ENCODE measurements at places on chromosomes 7 and 10.

DNA sequence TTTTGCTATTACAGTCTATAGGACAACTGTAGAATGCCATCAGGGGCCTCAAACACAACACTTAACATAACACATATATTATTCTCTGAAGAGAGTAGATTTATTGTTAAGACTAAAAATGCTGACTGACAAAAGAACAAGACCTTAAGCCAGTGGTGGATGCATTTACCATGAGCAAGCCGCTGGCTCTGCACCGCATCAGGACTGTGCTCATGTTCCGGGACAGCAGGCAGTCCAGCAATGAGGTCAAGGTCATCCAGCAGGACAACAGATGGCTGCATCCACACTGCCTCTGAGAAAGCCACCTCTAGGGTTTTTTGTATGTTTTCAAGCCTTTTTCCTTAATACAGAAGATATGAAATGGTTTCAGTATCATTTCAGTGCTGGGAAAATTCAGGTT is 23.8 kb downstream of the PEX1 start:
- DNase-seq = no peak

DNA sequence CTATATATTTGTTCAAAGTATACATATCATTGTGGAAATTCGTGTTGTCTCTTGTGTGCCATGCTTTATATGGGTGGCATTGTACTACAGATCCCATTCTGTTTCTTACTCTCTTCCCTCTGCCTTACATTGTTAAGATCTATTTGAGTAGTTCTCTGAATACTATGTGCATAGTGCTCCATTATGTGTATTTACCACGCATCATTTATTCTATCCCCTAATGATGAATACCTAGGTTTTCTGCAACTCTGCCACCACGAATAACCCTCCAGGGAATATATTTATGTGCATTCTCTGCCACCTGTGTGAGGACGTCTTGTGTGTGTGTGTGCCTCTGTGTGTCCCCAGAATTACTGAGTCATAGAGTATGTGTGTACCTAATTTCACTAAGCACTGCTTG is 431.2 kb upstream of the C7orf33 start:
- DNase-seq = no peak

GRCh38 chr7:8205537-8205936 is 56.4 kb downstream of the ICA1 start:
- DNase-seq = no peak

DNA sequence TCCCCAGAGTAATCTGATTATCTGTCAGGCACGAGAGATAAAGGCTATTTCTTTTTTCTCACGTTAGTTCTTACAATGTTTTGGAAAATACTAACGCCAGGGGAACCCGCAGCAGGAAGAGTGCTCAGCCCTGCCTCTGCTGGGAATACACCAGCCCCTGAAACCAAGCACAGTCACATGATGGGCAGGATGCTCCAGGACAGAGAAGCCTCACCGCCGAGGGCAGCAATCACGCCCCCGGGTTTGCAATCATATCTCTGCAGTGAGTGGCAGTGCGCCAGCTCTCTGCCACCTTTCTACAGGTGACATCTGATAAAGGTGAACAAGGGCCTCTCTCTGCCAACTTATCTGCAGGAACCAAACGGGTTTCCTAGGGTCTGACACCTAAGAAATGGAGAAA is 39.8 kb downstream of the BRI3 start:
- DNase-seq = no peak

DNA sequence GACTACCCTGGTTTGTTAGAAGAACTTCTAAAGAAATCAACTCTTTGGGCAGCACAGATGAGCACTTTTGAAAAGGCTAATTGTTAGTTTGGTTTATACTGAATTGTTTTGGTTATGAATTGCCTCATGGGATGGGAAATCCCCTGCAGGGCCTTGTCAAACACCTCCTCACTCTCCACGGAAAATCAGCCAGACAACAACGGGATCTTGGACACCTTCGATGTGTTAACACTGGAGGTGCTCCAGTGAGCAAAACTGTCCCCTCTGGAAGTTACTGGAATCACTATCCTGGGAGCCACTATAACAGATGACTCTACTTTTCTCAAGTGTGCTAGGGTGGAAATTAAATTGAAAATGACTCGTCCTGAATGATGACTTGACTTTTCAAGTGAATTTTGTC is 38.7 kb downstream of the CDK6 start:
- no peak for DNase-seq

DNA sequence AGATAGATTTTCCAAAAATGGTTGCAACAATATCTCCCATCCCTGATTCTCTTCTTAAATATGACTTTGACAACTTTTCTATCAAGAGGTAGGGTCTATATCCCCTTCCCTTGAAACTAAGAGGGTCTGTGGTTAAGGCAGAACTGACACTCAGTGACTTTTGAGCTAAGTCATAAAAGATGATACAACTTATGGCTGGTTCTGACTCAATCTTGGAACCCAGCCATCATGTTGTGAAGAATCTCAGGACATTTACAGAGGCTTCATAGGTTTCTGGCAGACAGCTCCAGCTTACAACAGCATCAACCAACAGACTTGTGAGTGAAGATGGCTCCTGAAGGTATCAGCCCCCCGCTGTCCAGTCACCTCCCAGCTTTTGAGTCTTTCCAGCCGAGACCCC is 203.5 kb downstream of the RNLS start:
- no peak for DNase-seq

GRCh38 chr10:97012470-97012869 is 173.3 kb downstream of the SLIT1 start:
- DNase-seq = no peak

DNA sequence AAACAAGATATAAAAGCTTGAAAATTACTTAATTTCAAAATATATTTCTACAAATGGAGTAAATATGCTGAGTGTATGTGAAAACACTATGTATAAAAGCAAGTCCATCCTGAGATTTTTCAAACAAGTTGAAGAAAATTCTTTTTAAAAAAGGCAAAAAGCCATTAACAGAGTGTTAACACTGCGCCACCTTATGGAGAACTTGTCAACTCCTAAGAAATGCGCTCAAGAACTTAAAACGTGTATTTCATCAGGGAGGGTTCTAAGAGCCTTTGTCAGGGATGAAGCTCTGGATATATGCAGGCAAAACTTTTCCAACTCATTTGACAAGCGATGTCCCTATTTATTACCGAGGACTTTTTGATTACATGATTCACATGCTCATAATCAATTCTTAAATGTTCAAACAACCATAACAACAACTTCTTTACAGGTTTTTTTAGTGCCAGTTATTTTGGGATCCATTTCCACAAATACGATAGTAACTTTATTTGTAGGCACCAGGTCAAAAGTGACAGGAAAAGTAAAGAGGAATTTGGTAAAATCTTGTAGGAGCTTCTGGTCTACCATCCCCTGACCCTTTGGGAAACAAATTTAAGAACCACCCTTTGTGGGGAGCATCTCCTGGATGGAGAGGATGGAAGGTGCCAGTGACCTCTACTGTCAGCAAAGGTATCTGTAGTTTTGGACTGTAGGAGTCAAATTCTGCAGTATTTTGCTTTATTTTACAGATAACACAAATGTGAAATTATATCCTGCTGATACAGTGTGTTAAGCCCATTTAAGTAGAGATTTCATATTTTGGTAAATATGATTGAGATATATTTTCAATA is 23.2 kb downstream of the CALCR start:
- no peak for DNase-seq

DNA sequence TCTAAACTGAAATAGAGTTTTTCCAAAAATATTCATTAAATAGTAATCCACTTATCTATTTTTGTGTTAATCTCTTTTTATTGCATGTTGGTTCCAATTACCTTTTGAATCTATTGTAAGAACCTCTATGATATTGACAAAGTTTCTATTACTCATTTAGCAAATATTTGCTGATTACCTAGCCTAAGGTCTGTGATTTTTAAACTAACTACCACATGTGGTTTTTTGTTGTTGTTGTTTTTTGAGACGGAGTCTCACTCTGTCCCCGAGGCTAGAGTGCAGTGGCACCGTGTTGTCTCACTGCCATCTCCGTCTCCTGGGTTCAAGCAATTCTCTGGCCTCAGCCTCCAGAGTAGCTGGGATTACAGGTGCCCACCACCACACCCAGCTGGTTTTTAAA is 2.0 kb upstream of the ASB13 start:
- no peak for DNase-seq

- no peak for DNase-seq
Observed at GRCh38 chr10:44965104-44965503, 5.5 kb downstream of the RASSF4 start.

GRCh38 chr7:98855610-98856422 is 14.0 kb downstream of the TMEM130 start:
- DNase-seq = no peak

Measured in CMK (cell line).